ENCODE measurements at places on chromosomes 5 and 9.
A peak's percentile ranks its signal among the peaks of the same experiment; 100 is the strongest.

GRCh38 chr5:94481059-94481458 is 137.3 kb downstream of the KIAA0825 start:
- DNase-seq = no peak

- peak; percentile 92 for DNase-seq
Observed at GRCh38 chr5:128736553-128736952, 198.5 kb upstream of the FBN2 start.

DNA sequence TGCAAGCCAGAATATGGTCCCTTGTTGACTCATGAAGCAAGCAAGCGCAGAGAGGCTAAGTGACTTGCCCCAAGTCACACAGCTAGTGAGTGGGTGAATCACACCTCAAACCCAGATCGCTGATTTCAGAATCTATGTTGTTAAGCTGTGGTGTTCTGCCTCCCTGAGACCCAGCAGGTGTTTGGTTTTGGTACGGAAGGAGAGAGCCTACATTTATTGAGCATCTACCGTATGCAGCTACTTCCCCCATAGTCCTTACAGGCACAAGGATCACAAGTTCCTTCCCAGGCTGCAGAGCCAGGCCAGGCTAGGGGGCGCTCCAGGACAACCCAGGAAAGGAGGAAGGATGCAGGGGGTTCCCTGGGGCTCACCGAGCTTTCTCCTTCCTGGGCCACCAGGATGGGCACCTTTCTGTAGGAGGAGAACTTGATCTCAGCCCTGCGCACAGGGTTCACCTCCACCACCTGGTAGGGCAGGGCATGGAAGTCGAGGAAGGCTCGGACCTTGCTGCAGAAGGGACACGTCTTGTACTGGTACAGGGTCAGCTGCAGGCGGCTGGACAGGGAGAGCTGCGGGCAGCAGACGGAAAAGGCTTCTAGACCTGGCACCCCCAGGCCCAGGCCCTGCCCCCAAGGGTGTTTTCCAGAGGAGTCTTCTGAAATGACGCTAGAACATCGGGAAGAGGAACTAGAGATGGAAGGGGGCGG is 2.5 kb downstream of the PTGES2 start:
- peak; percentile 41 for DNase-seq

- peak; percentile 63 for DNase-seq
Observed at GRCh38 chr9:31347082-31347617, 1037.3 kb upstream of the ACO1 start.

DNA sequence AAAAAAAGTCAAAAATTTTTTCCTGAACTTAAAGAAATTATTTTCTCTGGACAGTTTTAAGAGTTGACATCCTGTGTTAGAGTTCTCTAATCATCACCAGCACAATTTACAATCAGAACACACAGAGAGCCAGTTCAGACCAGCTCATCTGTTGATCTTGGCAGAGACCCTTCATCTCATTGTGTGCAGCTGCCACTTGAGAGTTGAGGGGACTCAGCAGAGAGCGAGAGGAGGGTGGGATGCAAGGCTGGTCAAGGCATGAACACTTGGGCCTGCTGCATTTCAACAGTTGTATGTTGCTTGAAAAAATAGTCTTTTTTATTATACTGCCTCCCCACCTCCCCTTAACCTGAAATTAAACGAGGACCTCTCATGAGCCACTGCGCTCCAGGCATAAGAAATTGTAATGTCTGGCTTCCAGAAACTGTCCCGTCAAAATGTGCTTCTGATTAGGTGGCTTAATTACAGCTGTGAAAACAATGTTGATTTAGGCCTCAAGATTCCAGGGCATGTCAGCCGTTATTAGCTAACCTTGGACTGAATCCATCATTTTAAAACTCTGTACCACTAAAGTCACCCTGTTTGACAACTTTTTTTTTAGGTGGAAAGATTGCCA is 383.6 kb downstream of the CCDC171 start:
- peak; percentile 31 for DNase-seq

- DNase-seq = peak; percentile 35
Observed at GRCh38 chr5:168747987-168748777, 169.0 kb upstream of the PANK3 start.

DNA sequence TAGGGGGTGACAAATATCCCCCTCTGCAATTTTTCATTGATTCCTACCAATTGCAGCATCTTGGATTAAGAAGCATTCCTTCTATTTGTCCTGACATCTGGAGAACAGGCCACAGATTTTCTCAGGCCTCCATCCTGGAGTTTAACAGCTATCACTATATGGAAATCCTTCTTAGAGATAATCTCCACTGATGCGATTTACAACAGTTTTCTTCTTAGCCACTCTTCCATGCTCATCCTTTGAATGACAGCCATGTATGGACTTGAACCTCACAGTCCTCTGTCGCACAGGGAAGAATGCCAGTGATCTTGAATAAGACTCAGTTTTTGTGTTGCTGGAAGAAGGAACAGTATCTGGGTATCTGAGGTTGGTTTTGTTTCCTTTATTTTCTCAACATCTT is 73.2 kb downstream of the PGM5 start:
- DNase-seq = no peak

DNA sequence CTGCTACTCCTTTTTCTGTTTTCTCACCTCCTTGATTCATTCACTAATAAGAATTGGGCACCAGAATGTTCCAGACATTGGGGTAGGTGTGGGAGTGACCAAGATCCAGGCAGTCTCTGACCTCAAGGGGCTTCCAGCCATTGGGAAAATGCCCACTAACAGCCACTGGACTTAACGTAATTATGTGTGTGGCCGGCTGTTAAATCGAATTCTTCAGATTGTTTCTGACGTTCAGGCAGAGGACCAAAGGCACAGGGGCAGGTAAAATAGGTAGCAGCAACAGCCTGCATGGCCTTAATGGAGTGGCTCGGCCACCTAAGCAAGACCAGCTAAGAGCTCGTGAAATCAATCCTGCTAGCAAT is 48.4 kb upstream of the CKMT2 start:
- no peak for DNase-seq

GRCh38 chr5:101942321-101942882 is 353.7 kb downstream of the SLCO4C1 start:
- DNase-seq = peak; percentile 69

DNA sequence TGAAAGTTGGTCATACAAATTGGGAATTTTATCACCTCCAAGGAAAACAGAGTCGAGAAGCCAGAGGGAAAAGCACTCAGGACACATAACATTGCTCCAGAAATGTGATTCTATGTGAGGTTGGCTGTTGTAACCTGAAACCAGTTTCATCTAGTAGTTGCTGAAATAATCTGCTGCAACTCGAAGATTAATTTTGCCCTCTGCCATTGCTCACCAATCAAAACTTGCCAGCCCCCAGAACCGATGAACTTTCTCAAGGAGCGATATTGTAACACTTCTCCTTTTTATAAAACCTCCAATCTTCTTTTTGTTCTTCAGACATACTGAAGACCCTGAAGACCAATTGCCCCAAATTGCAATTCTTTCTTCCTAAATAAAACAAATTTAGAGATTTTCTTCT is 31.1 kb downstream of the C5orf58 start:
- no peak for DNase-seq

DNA sequence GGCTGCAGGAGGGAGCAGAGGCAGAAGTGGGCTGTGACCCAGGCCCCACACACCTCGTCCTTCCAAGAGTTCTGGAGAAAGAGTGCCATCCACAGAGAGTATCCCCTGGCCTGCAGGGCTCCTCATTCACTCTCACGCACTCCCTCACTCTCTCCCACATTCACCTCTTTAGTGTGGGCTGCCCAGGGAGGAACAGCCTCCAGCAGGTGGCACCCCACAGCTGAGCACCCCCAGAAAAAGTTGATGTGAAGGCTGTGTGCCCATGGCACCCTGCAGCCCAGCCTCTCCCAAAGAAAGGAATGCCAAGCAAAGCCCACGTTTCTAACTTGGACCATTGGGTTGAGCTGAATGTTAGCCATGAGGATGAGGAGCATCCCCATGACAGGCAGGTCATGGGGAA is 4.5 kb upstream of the SHC3 start:
- no peak for DNase-seq

DNA sequence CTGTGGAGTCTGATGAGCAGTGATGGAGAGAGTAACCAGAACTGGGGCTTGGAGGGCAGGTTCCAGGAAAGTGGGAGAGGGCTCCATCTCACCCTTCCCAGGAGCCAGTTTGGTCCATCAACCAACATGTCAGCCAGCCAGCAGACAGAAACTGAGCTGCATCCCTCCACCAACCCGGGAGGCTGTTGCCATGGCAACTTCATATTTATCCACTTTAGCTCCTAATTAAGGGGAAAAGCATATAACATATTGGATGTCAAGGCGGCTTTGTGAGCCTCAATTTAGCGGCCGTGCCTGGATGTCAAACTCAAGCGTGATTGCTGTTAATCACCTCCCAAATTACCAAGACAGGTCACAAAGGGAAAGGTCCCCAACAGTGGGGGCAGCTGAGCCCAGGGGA is 81.5 kb upstream of the ARAP3 start:
- DNase-seq = no peak

DNA sequence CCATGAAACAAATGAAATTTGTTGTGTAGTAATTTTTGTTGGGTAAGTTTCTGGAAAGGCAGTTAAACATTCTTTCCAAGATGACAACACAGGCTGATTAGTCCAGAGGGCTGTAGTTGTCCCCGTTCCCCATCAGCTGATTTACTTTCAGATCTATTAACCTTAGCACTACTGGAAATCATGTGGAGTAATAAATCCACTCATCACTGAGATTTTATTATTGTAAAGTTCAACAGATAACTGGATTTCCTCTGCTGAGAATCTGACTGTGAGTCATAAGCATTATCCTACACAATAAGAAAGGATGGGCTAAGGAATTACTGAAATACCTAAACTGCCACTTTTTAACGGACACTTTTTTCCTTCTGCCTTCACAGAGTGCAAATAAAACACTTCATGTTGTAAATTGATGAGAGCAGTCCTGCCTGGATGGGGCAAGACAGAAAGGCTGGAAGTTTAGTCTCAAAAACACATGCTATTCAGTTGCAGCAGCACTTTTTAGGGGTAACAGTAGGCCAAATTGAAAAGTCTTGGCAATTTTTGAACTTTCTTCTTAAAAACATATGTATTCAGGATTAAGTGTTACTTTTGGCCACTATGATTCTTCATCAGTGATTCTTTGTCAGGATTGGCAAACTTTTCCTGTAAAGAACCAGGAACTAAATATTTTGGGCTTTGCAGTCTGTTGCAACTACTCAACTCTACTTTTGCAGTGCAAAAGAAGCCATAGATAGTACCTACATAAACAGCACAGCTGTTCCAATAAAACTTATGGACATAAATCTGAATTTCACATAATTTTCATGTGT is 7.0 kb downstream of the STOM start:
- DNase-seq = peak; percentile 42

DNA sequence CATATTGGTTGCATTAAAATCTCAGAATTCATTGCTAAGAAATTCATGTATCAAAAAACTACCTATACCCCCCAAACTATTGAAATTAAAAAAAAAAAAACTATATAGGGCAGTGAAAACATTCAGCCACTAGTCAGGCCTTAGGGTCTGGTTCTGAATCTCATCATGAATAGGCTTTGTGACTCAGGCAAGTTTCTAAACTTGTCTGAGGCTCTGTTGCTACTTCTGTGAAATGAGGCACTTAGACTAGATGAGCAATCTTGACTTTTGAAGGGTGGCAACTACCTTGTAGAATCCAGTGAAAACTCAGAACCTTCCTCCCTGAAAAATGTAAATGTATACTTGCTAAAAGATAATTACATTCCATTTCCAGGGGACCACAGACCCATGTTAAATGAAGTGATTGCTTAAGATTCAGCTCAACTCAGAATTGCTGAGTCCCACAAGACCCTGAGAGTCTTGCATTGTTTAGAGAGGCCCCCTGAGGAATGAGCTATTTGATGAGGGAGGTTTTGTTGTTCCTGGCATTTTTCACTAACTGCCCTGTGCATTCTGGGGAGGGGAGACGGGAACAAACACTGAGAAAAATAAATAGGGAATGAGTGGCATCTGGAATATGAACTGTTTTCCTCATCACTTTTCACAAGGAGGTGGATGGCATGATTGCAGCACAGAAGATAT is 29.5 kb downstream of the RAI14 start:
- no peak for DNase-seq

GRCh38 chr5:78563621-78564020 is 85.0 kb downstream of the LHFPL2 start:
- DNase-seq = no peak

- peak; percentile 6 for DNase-seq
Observed at GRCh38 chr5:51664491-51665250, 281.4 kb downstream of the ISL1 start.

- DNase-seq = no peak
Observed at GRCh38 chr5:129616517-129616916, 131.4 kb upstream of the MINAR2 start.

GRCh38 chr9:90285946-90286345 is 356.7 kb downstream of the DIRAS2 start:
- no peak for DNase-seq

- no peak for DNase-seq
Observed at GRCh38 chr5:144390133-144390532, 219.5 kb downstream of the KCTD16 start.

GRCh38 chr9:93958819-93959682 is 3.9 kb upstream of the BARX1 start:
- DNase-seq = no peak

GRCh38 chr9:87309236-87309635 is 188.4 kb upstream of the DAPK1 start:
- DNase-seq = no peak

DNA sequence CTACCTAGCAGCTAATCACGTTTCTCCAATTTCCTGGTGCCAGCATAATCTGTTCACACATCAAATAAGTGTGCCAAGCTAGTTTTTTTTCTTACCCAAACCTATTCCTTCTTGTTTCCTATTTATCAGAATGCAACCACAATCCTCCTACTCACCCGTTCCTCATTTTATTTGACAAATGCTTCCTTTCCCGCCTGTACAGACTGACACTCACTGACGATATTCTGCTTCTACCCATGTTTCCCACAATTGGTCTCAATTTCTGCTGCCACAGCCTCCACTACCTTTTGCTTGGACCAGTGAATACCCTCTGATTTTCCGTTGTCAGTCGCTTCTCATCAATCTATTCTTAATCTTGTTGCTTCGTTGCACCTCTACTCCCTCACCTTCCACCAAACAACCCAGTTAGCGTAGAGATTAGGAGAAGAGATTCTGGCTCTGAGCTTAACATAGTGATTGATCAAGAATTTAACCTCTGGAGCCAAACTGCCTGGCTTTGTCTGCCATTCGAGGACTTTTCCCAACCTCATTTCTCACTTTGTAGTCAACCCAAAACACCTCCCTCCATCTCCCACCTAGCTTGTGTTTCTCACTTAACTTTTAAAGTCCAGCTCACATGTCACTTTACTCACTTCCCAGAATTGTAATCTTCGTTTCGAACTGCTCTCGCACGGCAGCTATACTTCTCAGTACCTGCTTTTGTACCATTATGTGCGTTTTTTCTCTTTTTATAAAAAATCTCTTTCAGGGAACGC is 729 bp upstream of the TMEM38B start:
- peak; percentile 31 for DNase-seq

GRCh38 chr5:107389775-107390148 is 281.0 kb downstream of the EFNA5 start:
- DNase-seq = no peak

GRCh38 chr5:50958852-50959457 is 292.5 kb downstream of the PARP8 start:
- DNase-seq = peak; percentile 88

GRCh38 chr5:154191467-154192261 is 1.1 kb downstream of the GALNT10 start:
- DNase-seq = peak; percentile 65

- no peak for DNase-seq
Observed at GRCh38 chr9:115694991-115695390, 458.6 kb upstream of the PAPPA start.

- no peak for DNase-seq
Observed at GRCh38 chr9:98972716-98973115, 29.0 kb downstream of the COL15A1 start.

- DNase-seq = no peak
Observed at GRCh38 chr5:60551250-60551649, 148.7 kb downstream of the DEPDC1B start.

- DNase-seq = no peak
Observed at GRCh38 chr5:41795125-41795524, 75.1 kb downstream of the OXCT1 start.
